ENCODE measurements at places on chromosomes 7 and 10.

- no peak for DNase-seq
Measured at GRCh38 chr10:99534939-99535763, 2.4 kb downstream of the NKX2-3 start.

DNA sequence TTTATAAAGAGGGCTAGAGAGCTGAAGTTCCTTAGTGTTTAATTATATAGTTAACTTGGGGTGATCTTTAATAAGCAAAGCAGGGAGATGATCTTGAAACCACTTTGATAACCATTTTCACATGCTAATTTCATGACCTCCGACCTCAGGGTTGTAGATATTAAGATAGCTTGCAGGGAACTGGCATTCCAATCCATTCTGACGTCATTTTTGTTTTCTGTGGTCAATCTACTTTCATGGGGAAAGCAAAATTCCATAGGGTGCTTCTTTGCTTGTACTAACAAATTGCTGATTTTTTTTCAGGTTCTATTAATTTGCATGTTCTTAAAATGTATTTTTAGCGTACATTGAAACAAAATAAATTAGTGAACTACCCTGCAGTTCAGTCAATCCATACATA is 139.3 kb downstream of the CDCA7L start:
- DNase-seq, result no peak

DNA sequence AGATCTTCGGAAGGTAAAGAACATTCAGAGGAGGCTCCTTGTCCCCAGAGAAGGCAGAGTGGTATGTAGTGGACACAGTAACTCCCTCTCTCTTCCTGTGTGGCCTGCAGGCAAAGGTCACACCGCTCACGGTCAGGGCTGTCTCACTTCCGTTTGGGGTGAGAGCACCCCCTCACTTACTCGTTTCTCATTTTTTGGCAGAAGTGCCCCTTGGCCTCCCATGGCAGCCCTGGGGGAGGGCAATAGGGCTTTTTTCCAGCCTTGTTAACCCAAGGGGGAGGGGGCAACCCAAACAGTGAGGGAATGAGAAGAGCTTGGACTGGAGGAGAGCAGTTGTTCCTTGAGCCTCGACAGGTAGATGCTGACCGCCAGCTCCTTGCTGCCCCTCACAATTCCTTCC is 31.8 kb upstream of the SRGN start:
- DNase-seq, result no peak

DNA sequence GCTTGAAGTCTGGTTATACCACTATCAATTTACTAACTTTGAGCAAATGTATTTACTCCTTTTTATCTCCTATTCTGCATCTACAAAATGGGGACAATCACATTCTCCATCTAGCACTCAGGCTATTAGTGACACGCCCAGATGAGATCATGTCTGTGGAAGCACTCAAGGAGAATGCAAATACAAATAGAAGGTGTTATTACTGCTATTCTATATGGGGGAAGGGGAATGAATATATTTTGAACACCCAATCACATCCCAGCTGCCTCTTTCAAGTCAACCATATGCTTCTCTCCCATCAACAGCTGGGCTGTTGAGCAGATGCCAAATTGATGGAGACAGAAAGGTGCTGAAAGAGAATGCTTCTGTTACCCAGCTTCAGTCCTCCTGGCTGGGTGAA is 23.5 kb downstream of the SGMS1 start:
- DNase-seq, result no peak

DNA sequence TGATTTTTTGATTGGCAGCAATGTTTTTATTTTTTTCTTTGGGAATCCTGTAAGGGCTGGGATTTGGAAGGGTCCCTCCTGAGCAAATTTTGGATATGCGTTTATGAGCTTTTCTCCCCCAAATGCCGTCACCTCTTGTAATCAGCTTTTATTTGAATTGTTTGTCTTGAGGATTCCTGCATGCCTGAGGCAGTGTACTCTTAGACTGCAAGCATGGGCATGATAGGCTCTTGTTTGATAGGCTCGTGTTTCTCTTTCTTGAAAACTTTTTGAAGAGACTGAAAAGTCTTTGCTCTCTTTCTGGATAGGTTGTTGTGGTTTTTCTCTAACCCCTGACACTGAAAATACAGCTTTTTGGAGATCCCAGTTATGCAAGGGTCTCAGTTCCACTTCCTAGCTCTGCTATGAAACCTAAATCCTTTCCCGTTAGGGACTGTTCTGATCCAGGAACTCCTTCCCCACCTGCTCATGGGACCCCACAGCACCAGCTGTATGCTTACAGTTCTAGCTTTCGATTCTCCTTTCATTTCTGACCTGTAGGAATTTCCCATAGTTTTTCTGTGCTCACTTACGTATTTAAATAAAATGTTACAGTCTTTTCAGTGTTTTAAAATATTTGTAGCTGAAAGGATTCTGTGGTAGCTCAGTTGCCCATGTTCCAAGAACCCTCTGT is 17.2 kb downstream of the TSPAN13 start:
- DNase-seq, result no peak

DNA sequence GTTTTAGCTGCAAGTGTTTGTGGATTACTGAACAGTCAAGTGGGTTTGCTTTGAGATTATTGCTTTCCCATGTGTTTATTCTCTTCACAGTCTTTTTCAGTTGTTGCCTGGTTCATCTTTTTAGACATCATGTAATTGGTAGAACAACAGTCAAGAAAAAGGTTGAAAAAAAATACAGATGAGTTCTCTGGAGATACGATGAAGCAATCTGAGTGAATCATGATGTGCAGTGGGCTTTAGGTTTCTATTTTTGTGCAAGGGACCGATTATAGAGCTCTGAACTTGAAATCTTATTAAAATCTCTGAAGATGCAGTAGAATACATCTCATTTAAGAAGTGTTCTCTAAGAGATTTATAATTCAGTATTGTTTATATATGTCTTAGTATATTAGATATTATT is 145.7 kb downstream of the SDK1 start:
- DNase-seq, result no peak

- DNase-seq, result no peak
Measured at GRCh38 chr7:43294080-43294630, 181.7 kb downstream of the HECW1 start.

DNA sequence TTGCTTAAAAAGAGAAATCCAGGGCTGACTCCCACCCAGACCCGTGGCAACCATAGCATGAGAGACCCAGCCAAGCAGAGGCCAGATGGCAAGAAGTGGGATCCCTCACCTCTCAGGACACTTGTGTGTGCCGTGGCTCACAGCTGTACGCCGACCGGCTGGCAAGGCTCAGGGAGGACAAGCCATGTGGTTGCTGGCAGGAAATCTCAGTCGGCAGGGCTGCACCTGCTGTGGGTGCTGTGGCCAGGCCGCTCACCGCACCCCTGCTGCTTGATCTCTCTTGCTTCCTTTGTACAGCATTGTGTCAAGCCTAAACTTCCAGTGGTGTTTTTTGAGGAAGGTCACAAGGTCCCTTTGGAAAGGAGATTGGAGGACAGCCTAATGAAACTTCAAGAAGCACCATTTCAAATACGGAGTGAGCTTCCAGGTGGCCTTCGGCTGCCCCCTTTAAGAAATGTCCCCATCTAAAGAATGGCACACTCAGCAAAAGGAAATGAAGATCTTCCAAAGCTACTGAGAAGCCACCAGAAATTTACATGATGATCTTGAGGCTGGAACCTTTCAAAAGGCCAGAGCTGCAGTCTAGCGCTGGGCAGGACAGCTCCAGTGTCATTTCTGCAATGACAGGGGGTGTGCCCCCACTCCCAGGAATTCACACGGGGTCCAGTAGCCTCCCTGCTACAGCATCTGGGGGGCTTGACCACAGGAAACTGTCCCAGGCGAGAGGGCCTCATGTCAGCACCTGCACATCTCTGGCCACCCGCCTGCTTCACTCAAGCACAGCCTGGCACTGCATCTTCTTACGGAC is 409.0 kb upstream of the MGMT start:
- DNase-seq, result no peak

GRCh38 chr10:11180228-11180627 is 162.6 kb downstream of the CELF2 start:
- no peak for DNase-seq

GRCh38 chr10:35456784-35457183 is 120.5 kb downstream of the CCNY start:
- no peak for DNase-seq

GRCh38 chr7:43278088-43278644 is 165.7 kb downstream of the HECW1 start:
- no peak for DNase-seq

DNA sequence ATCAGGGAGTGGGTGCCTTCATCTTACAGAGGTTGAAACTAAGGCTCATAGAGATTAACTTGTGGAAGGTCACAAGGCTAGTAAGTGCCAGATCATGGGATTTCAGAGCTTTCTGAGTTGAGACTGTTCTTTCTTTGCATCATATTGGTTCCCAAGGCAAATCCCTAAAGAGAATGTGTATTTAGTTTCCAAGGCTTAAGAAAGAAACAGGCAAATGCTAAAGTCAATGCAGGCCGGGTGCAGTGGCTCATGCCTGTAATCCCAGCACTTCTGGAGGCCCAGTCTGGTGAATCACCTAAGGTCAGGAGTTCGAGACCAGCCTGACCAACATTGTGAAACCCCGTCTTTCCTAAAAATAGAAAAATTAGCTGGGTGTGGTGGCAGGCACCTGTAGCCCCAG is 19.8 kb downstream of the CDK1 start:
- DNase-seq, result no peak

- no peak for DNase-seq
Measured at GRCh38 chr10:28120795-28121194, 121.9 kb upstream of the ODAD2 start.

DNA sequence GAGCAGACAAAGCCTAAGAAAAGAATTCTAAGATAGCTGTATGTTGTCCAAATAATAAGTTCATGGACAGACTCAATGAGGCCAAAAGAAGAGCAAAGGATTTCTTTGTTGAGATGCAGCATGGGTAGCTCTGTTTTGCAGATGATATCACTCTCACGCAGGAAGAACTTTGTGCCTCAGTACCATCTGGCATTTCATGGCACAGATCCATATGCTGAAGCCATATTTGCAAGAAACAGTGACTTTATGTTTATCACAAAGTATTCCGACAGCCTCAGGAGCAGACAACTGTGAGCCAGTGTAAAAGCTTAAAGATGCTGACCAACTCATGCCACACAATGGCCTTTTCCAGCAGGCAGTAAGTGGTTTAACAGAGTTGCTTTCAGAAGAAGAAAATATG is 45.5 kb upstream of the RNF148 start:
- DNase-seq, result no peak

DNA sequence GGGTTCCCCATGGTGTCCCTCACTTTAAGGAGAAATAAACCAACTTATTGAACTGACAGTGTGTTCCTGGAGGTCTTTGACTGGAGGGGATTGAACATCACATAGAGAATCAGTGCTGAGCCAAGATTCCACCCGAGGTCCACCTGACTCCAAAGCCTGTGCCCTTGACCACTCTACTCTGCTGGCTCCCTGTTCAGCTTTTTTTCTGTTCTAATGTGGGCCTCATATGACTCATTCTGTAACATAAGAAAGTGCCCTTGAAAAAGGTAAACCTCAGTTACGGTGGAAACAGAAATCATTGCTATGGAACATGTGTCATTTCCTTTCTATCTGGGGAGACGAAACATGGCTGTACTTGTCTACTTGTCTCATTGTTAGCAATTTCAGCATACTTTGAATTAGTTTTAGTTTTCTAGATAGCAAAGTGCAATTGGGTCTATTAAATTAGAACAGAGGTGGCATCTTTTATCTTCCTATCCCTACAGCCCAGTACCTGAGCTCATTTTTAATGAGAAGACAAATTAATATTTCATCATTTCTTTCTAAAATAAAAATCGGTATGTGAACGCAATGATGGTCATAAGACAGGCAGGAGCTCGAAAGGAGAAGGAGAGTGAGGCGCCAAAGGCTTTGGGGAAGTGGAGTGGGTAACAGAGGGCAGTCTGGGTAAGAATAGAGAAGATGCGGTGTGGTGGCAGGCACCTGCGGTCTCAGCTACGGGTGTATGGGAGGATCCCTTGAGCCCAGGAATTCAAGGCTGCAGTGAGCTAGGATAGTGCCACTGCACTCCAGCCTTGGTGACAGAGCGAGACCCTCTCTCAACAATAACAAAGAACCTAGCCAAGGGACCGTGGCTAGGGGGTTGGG is 1.5 kb downstream of the GSDME start:
- no peak for DNase-seq

- DNase-seq, result no peak
Measured at GRCh38 chr10:84138478-84139125, 707 bp upstream of the GHITM start.

DNA sequence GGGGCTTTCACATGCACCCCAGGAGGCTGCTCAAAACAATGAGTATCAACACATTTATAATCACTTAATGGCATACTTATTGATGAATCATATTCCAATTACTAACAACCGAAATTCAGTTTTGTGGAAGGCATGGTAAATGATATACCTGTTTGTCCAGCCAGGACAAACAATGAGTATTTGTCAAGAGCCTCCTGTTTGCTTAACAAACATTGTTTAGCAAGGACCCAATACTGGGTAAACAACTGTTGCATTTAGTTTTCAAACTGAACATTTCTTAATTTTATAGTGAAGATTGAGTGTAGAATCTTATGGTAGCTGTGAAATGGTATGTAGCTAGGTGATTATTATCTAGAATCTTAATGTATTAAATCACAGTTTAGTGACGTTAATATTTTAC is 473.7 kb downstream of the ATRNL1 start:
- no peak for DNase-seq

DNA sequence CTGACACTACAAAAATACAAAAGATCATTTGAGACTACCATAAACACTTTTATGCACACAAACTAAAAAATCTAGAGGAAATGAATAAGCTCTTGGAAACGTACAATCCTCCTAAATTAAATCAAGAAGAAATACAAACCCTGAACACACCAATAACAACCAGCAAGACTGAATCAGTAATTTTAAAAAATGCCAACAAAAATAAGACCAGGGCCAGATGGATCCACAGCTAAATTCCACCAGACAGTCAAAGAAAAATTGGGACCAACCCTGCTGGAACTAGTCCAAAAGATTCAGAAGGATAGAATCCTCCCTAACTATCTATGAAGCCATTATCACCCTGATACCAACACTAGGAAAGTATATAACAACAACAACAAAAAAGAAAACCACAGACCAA is 277.4 kb downstream of the AGMO start:
- DNase-seq, result no peak

DNA sequence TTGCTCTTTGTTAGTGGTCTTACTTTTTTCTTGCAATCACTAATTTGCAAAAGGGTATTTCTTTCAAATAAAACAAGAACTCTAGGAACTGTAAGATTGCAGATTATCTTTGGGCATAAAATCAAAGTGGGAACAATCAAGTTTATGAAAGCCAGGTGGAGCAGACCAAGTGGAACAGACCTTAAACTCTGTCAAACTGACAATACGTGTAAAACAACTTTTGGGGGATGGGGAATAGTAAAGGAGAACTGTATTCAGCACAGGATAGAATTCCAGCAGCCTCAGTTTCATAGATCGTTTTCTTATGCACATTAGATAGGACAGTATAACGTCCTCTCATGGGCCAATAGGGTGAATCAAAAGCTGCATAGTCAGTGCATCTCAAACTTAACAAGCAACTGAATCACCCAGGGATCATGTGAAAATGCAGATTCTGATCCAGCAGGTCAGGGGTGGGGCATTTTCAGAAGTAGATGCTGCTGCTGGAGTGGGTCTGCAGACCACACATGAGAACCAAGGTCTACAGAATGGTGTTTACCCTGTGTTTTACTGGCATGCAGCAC is 120.7 kb downstream of the PIP4K2A start:
- no peak for DNase-seq

Measured in hippocampal formation (tissue), 2 donors.